ENCODE measurements at places on chromosomes 11 and 22.

DNA sequence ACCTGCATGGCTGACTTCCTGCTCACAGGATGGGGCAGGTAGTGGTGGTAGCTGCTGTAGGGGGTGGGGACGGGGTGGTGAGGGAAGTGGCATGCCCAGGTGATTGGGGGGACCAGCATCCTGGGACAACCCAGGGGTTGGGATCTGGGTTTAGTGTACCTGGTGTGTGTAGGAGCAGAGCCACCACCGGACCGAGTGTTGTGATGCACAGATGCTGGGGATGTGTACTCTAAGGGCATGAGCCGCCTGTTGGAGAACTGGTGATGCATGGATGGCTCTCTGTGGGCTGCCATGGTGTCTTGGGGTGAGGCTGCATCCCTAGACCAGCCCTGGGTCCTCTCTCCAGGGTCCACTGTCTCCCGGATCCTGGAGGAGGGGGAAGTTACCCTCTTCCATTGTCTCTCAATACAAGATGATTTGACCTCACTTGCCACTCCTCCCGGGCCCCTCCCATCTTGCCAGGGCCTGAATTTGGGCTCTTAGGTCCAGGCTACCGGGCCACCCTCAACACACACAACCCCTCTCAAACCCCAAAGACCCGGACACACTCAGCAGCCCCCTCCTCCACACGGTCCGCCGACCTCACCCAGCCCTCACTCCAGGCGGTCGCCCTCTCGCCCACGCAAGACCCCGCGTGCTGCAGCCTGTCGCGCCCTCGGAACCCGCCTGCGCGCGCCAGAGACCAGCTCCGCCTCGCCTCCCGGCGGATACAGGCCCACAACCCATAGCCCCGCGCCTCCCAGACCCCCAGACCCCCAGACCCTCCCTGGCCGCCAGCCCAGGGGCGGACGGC lies 619 bp downstream of the LRRC75B start:
- no peak for DNase-seq

- no peak for DNase-seq
Measured at GRCh38 chr22:23411739-23412138, 168.4 kb downstream of the IGLL1 start.

DNA sequence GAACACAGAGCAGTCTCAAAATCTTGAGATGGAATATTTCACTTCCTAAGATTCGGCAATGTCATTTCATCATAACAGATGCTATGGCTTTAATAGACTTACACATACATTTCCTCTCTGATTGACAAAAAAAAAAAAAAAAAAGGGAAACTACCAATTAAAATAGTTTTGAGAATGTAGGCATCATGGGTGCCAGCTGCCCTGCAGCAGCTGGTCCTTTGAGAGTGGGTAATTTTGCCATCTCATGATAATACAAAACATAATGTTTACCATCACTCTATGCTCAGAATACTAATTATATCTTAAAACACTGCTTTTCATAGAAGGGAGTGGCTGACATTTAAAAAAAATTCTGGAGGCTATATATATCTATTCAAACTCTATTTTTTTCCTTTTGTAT lies 775.6 kb upstream of the CCDC90B start:
- no peak for DNase-seq

DNA sequence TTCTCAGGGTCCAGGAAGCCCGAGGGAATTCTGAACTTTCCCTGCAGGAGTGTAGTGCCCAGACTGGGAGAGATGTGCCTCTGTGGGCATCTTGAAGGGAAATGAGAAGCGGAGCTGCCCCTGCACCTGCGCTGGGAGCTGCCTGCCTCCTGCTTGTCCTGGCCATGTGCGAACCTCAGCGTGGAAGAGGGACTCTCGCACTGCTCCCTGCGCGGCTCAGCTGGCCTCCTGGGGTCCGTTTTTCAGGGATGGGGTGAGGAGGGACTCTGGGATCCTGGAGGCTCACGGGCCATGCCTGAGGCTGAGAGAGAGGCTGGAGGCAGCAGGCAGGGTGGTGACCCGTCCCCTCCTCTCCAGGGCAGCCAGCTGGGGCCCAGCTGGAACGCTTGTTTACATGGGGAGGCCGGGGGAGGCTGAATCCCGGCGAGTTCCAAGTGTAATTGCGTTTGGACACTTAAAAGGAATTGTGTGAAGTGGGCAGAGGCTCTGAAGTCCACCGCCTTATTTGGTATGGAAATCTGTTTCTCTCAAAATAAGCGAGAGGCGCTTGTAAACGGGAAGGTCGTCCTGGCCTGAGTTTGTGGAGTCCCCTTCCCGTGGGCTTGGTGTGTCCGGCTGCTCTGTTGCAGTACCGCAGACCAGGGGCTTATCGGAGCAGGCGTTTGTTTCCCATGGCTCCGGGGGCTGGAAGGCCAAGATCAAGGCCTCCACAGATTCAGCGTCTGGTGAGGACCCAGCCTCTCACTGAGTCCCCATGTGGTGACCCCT lies 1.2 kb upstream of the MRGPRF start:
- no peak for DNase-seq

GRCh38 chr11:44604171-44604581 lies 38.7 kb downstream of the CD82 start:
- no peak for DNase-seq

GRCh38 chr11:59008947-59009346 lies 69.7 kb downstream of the GLYATL1 start:
- no peak for DNase-seq

GRCh38 chr22:49006207-49007012 lies 821.3 kb downstream of the BRD1 start:
- no peak for DNase-seq

- DNase-seq, result no peak
Measured at GRCh38 chr11:44815917-44816456, 89.2 kb downstream of the TSPAN18 start.

GRCh38 chr11:67120881-67121710 lies 2.0 kb downstream of the KDM2A start:
- DNase-seq, result peak; percentile 69

Data from GF-D8 (cell line).